ENCODE measurements at places on chromosomes 6 and 20.

DNA sequence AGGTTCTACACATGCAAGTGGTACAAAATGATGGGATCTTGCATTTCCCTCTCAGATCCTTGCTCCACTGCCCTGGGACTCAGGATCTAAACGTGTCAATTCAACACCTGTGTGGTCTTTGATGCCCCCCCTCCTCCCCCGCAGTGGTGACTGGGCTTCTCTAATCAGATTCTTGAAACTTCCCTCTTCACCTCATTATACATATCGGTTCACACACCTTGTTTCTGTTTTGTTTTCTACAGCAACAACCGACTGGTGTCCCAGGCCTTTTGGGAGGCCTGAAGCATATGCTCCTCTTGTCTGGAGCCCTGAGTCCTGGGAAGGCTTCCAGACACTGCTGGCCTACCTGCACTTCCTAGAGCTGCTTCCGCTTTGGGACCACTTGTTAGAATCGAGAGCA is 20.0 kb downstream of the SAMD3 start:
- DNase-seq, result no peak

- no peak for DNase-seq
Observed at GRCh38 chr6:149651056-149651455, 2.5 kb upstream of the KATNA1 start.

DNA sequence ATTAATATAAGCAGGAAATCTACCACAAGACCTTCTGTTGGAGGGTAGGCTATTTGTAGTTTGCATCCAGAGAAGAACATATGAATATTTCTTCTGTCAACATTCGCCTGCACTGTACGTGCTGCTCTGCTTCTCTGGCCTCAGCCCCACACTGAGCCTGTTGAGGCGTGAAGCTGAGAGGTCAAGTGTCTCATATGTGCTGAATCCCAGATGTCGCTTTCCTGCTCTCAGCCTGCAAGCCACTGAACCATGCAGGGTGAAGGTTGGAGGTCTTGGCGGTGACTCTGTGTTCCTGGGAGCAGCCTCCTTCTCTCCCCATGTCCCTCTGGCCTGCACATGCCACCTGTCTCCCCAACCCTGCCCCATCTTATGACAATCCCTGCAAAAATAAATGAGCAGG is 83.6 kb downstream of the TMEM170B start:
- no peak for DNase-seq

DNA sequence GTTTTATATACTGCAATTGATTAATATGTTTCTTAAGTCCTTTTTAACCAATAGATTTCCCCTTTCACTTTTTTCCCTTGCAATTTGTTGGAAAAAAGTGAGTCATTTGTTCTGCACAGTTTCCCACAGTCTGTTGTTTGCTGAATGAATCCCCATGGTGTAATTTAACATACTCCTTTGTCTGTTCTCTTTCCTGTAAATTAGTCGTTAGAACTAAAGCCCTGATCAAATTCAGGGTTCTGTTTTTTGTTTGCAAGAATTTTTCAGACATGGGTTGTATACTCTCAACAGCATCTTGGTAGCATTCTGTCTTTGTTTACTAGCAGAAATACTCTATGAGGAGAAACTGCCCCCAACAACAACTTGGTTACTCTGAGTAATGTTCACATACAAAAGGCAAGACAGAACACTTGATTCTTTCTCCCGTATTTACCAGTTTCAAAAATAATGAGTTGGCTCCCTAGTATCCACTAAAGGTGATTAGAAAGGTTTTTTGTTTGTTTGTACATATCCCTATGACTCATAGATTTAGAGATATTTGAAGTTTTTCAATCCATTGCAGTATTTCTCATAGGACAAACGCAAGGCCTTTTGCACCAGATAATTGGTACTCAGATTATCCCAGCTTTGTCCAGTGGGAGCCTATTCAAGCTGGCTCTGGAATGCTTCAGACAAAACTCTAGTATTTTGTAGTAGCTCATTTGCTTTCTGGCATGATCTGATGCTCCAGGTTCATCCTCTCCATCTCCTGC is 16.5 kb downstream of the BLOC1S5 start:
- no peak for DNase-seq

DNA sequence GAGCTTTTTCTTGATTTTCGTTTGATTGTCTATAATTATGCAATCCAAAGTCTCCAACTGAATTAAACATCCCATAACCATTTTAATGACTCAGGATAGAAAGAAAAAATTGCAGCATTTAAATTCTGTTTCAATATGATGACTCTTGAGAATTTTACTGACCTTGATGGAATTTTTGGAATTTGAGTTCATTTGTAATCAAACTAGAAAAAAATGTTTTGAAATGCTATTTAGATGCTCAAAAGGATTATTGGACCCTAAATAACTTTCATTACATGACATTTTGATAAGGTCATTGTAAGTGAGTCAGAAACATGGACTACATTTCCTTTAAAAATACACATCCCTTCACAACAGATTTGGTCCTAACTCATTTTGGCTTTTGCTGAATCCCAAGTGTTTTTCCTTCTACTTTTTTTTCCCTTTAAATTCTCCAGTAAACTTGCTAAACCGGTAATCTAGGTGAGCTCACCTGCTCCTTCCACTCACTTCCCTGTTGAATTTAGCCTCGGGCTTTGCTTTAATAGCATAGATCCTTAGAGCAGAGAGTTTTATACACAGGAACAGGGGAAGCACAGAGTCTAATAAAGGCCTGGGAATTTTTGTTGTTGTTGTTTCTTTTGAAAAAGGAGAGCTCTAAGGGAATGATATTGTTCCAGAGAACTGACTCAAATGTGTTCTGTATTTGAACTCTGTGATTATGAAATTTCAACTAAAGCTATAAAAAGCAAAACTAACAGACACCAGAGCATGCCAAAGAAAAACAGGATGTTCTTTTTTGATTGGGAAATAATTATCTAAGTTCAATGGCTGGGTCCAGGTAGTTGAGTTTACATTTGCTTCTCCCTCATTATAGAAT is 1088.2 kb upstream of the CITED2 start:
- no peak for DNase-seq

GRCh38 chr6:157322792-157323254 is 496 bp downstream of the TMEM242 start:
- no peak for DNase-seq

DNA sequence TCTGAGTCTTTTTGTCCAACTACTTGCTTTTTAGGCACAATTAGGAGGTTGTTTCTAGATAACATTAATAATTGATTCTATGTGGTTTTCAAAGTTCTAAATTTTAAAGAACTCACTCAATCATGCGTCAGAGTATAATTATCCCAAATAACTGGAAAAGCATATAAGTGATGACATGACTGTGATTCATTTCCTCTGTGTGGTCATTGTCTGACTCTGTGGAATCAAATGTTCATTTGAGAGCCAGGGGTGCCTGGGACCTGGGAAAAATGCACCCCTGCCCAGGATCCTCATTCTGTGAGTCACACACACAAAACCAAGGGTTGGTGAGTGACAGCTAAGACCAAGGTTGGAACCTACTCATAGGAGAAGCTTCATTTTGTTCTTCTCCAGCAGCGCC is 127.1 kb upstream of the MLIP start:
- no peak for DNase-seq

- no peak for DNase-seq
Observed at GRCh38 chr6:1215884-1216487, 95.9 kb upstream of the FOXQ1 start.

DNA sequence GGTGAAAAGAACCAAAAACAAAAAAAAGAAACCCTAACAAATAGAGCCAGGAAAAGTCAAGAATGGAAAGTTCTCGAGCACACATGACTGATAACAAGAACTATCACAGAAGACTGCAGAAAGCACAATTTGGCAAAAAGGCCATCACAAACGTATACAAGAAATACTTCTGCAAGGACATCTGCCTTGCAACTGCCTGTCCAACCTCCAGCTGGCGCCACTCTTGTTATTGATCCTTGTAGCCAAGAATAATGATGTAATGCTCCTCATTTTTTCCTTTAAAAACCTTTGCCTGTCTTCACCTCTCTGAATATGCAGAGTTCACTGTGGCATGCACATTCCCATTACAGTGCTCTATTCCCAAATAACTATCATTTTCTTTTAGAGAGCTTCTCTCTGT is 87.9 kb upstream of the BMP5 start:
- DNase-seq, result no peak

DNA sequence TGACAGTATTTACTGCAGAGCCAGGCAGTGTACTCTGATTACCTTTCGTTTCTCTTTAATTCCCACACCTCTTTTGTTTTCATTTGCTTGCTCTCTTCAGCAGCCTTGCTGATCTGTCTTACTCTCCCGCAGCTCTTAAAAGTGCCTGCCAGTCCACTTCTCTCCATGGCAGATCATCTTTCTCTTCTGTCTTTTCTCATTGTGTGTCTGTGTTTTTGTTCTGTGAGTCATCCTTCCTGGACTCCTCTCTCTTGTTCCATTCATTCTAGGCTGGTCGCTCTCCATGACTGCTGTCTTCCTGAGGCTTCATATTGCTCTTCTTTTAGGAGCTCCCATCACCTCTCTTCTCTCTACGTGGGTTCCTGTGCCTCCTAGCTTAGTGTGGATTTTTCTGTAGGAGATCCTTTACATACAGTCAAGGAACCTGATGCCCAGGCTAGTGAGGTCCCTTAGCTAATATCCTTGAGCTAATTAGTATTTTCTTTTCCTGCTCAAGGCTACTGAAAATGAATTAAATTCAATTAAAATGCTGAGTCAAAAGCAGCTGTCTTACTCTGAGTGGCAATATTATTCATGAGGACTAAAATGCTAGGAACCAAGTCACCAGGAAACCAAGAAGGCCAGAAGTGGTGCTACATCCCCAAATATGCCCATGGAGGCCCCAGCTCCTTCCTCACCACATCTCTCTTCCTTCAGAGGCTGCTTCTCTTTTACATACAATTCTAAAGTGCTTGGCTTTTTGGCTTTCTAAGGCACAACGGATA is 86.1 kb downstream of the SLX4IP start:
- DNase-seq, result no peak

GRCh38 chr20:34562641-34563040 is 4.1 kb downstream of the MAP1LC3A start:
- DNase-seq, result peak; percentile 37

GRCh38 chr20:50260479-50261221 is 70.0 kb downstream of the CEBPB start:
- DNase-seq, result no peak

DNA sequence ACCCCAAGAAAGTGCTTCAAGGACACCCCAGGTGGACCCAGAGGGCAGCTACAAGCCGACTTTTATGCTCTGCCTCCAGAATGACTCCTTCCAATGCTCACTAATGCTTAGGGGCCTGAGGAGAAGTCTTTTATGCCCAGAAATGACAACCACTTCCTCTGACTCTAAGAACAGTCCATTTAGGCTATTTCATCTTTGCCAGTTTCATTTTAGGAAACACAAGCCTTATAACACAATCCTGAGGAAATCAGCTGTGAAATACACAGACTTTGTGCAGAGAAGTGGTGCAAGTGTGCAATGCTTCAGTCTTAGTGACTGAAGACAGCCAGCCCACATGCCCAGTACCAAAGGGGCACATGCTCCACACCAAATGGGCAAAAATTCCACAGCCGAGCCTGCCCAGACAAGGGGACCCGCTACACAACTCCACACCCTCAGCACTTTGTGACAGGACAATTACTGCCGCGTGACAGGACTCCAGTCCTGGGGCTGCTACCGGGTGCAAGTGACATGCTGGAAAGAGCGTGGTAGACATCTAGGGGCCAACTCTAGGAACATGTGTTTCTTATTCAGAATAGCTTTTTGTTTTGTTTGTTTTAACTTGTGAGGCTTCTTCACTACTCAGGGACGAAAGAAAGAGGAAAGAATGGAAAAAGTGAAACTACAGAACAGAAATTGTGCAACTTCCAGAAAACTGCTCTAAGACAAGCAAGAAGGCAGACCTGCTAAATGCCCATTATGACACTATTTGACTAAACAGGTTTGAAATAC is 28.2 kb upstream of the PLAGL1 start:
- DNase-seq, result peak; percentile 33

DNA sequence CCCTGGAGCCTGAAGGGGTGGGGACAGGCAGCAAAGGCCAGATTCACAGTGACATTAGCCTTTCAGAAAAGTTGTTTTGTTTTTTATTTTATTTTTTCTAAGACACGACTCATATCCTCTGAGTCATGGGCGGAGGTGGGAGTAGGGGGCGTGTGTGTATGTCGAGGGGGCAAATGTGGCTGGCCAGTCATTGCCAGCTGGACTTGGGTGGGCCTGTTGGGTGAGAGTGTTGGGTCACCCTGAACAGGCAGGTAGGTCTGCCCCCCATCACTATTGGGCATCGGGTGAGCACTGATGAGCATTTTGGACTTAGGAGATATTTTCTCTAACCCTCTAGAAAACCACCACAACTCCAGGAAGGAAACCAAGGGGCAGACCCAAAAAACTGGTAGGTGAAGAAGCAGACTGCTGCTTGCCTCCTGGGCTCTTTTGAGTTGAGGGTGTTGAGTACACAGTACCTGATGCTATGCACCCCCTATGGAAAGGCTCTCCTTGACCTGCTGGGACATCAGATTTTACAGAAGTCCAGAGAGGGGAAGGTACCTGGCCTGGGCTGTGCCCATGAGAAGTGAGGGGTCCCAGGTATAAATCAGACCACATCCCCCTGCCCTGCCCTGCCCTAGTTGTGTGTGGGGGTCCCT is 5.6 kb downstream of the SMIM29 start:
- no peak for DNase-seq

DNA sequence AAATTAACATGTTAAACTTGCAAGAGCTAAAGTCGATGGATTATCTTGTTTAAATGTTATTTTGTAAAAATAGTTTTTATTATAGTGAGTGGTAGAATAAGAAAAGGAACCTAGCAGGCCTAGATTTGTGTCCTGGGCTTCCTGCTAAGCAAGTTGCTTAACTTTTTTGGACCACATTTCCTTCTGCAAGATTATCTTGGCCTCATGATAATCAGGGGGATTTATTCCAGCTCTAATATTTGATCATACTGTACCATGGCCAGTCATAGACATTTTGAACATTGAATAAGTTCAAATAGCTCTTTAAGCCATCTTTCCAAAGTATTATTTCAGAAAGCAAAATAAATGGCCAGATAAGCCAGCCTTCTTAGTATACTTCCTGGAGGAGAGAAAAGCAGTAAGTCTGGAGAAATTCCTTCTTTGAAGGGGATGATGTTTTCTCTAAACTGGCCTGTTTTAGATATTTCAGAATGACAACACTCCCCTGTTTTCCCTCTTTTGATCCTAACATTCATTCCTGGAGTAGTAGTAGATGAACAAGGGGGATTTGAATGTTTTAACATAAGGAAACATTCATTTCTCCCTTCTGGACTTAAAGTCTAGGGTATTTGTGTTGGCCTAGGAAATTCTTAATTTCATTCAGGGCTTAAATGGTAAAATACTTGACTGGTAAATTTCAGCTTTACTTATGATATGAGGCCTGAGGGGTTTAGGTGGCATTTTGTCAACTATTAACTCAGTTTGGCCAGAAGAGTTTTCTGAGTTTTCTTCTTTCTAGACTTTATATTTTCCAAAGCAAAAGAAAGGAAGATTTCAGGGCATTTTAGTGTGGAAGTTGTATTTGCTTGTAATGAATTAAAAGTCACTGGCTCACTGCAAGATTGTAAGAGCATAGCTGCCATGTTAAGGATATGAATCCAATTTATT is 108.8 kb upstream of the SCGN start:
- DNase-seq, result no peak

- DNase-seq, result no peak
Observed at GRCh38 chr6:73329201-73329600, 24.9 kb downstream of the DPPA5 start.

Data from Ammon's horn (tissue), 1 donor.